ENCODE measurements at places on chromosomes 16 and 17.

DNA sequence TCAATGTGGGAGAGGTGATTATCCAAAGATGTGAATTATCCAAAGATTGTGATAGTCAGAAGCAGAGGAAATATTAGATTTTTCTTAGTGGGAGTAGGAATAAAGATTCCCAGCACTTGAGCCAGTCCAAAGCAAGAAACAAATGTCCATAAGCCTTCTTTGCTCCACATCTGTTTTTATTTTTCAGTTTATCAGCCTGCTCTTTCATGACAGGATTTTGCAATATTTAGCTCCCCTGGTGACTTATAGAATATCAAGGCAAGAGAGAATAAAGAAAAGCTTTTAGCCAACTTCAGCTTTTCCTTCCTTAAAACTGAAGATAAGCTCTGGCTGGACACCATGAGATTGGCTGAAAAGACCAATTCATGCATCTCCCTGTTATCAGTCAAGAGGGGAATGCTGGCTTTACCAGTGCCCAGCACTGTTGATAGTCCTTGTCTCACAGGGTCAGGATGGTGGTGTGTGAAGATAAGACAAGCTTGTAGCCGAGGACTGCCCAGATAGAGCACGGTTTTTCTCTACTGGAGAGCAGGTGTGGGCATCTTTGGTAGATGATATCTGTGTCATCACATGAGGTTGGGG, 706.5 kb downstream of the KCNJ2 start:
- DNase-seq: no peak

- DNase-seq: peak; percentile 73
Measured at GRCh38 chr16:78503602-78504001, 404.1 kb downstream of the WWOX start.

DNA sequence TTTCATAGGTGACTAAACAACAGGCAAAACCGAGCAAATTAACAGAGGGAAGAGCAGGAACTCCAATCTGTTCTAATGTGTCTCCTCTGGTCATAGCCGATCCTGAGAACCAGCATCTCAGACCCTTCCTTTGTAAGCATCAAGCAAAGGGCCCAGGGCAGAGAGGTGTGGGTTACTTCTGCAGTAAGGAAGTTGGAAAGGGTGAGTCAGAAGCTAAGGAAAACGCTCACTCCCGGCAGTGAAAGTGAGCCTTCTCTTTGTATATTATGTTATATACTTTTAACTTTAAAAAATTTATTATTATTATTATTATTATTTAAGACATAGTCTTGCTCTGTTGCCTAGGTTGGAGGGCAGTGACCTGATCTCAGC, 77.7 kb downstream of the MRM3 start:
- DNase-seq: peak; percentile 52

- no peak for DNase-seq
Measured at GRCh38 chr17:51203838-51204237, 37.6 kb downstream of the NME2 start.

DNA sequence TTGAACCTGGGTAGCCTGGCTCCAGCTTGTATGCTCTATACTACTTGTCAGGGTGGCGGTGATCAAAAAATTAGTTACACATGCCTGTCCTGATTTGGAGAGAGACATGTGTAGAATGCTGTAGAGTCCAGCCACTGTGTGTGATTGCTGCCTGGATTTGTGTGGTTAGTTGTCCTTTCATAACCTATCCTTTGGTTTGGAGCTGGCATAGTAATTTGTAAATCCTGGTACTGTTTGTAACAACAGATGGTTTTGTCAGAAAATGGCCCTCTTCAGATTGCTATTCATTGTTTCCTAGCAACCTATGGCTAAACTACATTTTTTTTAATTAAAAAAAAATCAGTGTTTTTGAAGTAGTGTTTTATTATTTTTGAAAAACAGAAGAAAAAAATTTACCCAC, 30.5 kb downstream of the ETV4 start:
- DNase-seq: peak; percentile 48

DNA sequence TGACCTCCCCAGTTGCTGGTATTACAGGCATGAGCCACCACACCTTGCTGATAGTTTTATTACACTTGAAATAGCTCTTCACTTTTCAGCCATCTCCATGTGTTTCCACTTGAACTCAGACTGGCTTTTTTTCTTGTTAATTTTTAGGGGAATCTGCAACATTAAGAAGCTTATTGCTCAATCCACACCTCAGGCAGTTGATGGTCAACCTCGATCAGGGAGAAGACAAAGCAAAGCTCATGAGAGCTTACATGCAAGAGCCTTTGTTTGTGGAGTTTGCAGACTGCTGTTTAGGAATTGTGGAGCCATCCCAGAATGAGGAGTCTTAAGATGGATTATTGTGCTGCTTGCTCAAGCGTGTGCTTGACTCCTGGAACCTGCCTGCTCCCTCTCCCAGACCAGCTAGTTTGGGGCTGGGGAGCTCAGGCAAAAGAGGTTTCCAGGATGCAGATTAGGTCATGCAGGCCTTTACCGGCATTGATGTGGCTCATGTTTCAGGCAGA, 8.6 kb downstream of the ZNHIT3 start:
- no peak for DNase-seq
